ENCODE measurements at places on chromosomes 11 and 22. TPM values are rescaled to one million over a fixed set of nuclear protein-coding genes. Genes with fewer than 3 reads are reported as not detected.

The MYEOV gene
- total RNA-seq = 113 TPM

The RCE1 gene
- total RNA-seq = 47.7 TPM

The ASCL2 gene
- not detected for total RNA-seq

The SLC35F2 gene
- total RNA-seq = 41.9 TPM

The VSIG10L2 gene
- not detected for total RNA-seq

The GAL gene
- total RNA-seq = 19.3 TPM

The CNTF gene
- total RNA-seq = 1.5 TPM

The MUC15 gene
- not detected for total RNA-seq

The RGL4 gene
- not detected for total RNA-seq

The GLYATL1 gene
- total RNA-seq = not detected

The OR51B5 gene
- not detected for total RNA-seq

The SLC22A25 gene
- not detected for total RNA-seq

The EXPH5 gene
- not detected for total RNA-seq

The CACNA1I gene
- 0.03 TPM for total RNA-seq

The SYT12 gene
- 10.3 TPM for total RNA-seq

Measured in A549 treated with CpdA at 1 μM for 4 hours (cell line).